Stimulated activated CD8-positive, alpha-beta memory T cell treated with anti-CD3 and anti-CD28 coated beads, Interleukin-2, amount 100 ng/mL, for 1 hour (primary cell): ENCODE measurements at places on chromosomes 13 and 19.

GRCh38 chr19:7223429-7223828 is 70.8 kb downstream of the INSR start:
- no peak for DNase-seq

GRCh38 chr13:79833991-79834390 is 353.0 kb downstream of the NDFIP2 start:
- DNase-seq: no peak

DNA sequence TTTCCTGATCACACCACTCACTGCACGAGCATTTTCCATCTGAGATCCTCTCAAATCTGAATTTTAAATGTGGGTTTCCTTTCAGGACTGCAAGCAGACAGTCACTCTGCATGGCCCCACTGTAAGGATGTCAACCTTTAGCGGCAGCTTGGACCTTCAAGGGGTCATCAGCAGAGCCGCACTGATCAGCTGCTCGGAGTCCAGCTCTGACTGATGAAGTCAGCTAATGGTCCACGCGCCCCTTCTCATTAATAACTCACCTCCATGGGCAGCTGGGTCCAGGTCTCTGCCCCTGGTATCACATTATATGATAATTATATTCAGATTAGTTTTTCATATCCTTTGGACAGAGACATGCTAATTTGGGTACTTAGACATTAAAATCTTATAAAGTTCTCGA is 36.1 kb upstream of the PDCD5 start:
- DNase-seq: no peak

- no peak for DNase-seq
Observed at GRCh38 chr19:39671739-39672363, 16.1 kb downstream of the LGALS16 start.

GRCh38 chr13:43918636-43919035 is 38.9 kb downstream of the LACC1 start:
- DNase-seq: no peak

GRCh38 chr13:99033814-99034213 is 56.0 kb upstream of the DOCK9 start:
- no peak for DNase-seq

DNA sequence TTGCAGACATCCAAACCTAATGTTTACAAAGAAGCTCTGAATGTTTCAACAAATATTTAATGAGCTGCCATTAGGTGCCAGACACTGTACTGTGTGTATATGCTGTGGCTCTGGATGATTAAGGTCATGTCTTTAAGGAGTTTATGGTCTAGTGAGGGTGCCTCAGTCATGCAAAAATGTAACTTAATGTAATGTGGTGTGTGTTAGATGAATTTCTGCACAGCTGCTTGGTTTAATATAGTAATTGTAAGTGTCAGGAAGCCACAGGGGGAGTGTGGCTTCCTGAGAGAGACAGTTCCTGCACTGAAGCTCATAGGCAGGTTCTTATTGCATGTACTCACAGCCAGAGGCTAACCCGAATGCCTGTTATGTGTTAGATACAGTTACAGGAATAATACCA is 43.3 kb downstream of the SPATA13 start:
- DNase-seq: no peak

DNA sequence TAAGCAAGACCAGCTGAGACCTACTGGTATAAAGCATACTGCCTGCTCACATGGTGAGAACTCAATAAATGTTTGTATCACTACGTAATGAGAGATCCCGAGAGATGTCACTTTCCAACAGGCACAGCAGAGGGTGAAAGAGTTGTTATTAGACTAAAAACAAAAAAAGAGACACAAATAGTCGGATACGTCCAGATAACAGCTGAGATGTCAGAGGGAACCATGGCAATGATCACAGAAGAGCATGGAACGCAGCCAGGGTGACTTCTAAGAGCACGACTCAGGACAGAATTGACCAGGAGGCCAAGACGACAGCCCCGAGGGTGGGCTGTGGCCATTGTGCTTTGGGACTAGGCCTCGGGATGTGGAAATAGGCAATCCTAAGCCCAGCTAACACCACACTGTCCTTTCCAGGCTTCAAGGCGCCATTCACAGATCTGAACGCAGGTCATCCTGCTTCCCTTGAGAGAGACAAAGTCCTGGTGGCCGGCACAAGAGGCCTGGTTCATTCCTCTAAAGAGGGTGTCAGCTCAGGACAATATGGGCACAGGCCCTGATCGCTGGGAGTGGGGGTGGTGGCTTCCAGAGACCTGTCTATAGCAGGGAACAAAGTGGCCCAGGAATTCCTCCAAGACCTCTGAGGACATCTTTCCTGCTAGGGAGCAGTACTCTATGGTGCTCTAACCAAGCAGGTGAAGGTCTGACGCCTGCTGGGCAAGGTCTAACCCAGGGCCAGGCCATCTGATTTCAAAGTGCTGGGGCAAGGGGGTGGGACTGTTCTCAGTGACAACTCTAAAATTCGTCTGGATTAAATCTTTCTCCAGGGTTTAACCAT is 3.2 kb downstream of the SH3GL1 start:
- no peak for DNase-seq

DNA sequence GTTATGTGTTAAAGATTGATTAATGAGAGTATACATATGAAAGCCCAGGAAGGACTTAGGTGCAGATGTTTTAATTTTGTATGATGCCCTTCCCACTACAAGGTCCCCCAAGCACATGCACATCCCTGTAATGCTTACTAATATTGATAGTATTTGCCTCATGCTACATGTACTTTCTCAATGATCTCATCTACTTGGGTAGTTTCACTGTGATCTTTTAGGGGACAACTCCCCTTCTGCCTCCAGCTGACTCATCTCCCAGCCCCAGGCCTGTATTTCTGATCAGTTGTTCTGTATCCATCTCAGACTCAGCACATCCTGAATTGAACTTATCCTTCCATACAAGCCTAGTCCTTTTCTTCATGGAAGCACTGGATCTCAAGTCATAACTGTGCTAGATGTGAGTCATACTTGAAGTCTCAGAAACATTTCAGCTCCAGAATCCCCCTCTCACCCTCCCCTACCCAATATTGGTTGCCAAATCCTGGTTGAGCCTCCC is 49.4 kb upstream of the INTS6 start:
- no peak for DNase-seq

DNA sequence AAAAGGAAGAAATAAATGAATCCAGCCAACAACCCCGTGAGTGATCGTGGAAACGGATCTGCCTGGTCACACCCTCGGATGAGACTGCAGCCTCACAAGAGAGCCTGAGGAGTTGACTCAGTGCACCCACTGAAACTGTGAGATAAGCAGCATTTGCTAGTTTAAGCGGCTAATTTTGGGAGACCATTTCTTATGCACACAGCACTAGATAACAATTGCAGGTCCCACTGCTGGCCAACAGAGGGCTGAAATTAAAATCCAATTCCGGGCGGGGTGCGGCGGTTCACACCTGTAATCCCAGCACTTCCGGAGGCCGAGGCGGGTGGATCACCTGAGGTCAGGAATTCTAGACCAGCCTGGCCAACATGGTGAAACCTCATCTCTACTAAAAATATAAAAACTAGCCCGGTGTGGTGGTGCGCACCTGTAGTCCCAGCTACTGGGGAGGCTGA is 3.6 kb downstream of the UQCR11 start:
- no peak for DNase-seq

GRCh38 chr13:109606520-109606919 is 179.9 kb downstream of the IRS2 start:
- no peak for DNase-seq

DNA sequence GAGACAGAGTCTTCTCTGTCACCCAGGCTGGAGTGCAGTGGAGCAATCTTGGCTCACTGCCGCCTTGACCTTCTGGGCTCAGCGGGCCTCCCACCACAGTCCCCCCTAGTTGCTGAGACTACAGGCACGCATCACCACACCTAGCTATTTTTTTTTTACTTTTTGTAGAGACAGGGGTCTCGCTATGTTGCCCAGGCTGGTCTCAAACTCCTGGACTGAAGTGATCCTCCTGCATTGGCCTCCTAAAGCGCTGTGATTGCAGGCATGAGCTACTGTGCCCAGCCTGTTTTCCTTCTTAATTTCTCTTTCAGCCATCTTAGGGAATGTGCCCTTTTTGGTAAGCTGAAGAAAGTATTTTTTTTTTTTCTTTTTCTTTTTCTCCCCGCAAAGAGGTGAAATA is 42.6 kb upstream of the RNF113B start:
- DNase-seq: no peak

DNA sequence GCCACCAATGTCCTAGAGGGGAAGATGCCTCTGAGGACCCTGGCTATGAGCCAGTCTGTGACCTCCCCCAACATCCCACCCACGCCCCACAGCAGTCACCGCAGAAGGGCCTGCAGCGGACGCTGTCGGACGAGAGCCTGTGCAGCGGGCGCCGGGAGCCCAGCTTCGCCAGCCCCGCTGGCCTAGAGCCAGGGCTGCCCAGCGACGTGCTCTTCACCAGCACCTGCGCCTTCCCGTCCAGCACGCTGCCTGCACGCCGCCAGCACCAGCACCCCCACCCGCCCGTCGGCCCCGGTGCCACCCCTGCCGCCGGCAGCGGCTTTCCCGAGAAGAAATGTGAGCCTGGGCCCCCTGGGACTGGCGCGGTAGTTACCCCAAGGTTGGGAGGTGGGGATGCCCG is 30.6 kb downstream of the DPF1 start:
- no peak for DNase-seq

GRCh38 chr13:46609052-46609451 is 56.1 kb downstream of the LRCH1 start:
- no peak for DNase-seq

DNA sequence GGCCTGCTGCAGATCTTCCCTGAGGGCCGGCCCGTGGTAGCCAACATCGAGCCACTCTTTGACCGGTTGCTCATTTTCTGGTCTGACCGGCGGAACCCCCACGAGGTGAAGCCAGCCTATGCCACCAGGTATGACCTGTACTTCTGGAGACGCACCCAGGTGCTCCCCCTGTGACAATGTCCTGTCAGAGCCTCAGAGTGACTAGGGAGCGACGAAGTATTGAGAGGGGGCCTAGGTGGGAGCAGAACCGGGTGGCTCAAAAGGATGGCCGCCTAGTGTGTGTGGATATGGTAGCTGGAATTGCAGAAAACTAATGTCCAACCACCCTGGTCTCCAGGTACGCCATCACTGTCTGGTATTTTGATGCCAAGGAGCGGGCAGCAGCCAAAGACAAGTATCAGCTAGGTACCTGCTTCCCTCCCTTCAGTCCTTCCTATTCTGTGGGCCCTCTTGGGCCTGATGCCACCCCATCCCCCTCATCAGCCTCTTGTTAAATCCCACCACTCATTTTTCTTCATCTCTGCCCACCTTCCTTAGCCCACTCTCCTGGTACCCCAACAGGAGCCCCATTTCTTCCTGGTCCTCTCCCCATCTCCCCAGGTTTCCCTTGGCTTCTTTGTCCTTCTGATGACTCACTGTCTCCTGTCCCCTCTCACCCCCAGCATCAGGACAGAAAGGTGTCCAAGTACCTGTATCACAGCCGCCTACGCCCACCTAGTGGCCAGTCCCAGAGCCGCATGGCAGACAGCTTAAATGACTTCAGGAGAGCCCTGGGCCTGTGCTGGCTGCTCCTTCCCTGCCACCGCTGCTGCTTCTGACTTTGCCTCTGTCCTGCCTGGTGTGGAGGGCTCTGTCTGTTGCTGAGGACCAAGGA is 8.4 kb downstream of the EGLN2 start:
- no peak for DNase-seq

DNA sequence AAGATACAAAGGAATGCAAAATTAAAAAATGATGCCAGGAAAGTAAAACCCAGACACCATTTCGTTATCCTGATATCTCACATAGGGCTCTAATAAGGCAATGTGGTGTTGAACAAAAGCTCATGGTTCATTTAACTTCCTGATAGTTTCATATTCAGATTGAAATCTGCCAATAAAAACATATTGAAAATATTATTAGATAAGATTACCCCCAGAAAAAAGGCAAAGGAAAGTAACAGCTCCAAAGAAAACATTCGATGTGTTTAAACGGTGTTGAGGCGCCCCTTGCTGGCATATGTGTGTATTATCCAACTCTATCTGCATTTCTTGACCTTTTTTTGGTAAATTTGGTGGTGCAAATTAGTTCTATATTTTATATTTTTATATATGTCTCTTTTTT is 75.9 kb downstream of the ESD start:
- DNase-seq: no peak

GRCh38 chr13:22717036-22717435 is 463.7 kb upstream of the SGCG start:
- no peak for DNase-seq

- DNase-seq: no peak
Observed at GRCh38 chr13:24038841-24039330, 121.6 kb upstream of the SPATA13 start.

DNA sequence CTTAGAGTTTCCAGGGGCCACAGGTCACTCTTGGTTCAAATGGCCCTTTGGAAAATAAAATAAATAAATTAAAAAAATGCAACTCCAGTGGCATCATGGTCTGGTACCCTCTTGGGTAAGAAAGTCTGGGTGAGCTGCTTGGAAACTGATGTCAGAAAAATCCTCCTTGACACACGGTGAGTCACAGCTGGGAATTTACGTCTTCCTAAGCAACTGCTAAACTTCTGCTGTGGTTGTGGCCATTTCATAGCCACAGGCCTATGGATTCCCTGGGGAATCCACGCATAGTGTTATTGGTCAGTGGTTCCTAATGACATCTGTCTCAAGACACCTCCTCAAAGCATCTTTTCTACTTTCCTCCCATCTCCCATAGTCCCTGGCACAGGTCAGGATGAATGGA is 220.8 kb downstream of the COG6 start:
- DNase-seq: no peak

DNA sequence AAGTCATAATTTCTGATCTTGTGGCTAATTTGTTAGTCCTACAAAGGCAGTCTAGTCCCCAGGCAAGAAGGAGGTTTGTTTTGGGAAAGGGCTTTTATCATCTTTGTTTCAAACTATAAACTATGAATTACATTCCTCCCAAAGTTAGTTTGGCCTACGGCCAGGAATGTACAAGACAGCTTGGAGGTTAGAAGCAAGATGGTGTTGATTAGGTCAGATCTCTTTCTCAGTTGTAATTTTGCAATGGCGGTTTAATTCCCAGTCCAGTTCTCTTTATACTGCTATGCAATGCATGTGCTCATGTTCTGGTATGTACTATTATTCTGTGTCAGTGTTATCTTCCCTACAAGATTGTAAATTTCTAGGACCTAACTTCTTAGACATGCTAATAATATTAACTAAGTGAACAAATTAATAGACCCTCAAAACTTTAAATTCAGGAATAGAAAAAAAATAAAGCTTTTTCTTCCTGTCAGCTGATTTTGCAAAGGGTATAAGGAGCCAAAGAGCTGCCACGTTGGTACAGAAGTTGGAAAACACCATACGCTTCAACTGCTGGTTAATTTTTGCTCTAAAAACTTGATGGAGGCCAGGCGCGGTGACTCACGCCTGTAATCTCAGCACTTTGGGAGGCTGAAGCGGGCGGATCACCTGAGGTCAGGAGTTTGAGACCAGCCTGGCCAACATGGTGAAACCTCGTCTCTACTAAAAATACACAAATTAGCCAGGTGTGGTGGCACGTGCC is 1.3 kb upstream of the DNAJC15 start:
- DNase-seq: no peak

GRCh38 chr13:45511310-45512097 is 46.8 kb downstream of the COG3 start:
- DNase-seq: no peak
